ENCODE measurements at places on chromosomes 12 and 14.

DNA sequence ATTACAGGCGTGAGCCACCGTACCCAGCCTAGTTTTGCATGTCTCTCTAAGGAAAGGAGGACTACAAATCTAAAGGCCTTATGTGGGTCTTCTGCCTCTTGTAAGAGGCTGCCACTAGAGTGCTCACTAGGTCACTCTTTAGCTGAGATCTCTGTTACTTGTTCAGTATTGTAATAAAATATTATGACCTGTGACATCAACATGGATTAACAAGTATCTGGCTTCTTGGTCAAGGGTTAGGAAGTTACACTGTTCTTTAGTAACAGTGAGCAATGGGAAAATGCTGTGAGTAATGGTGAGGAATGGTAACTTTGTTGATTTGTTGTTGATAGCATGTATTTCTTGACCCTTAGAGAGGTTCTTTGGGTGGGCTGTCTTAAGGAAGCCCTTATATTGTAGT, 50.5 kb downstream of the ERC1 start:
- DNase-seq, result no peak

DNA sequence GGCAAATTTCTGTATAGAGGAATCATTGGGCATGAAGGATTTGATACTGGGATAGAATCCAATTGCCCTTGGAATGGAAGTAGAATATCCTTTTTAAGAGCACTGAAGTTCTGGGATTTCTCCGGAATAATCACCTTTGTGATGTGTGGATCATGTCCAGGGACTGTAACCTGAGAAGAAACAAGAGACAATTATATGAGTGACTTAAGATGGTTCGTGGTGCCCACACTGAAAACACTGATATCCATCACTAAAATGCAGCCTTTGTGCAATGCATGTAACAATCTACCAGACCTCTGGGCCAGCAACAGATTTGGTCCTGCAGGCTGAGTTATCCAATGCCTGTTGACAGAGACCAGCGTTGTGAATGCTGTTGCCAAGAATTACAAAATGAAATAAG, 48.5 kb downstream of the MDM2 start:
- no peak for DNase-seq

- no peak for DNase-seq
Observed at GRCh38 chr14:99248761-99249171, 23.2 kb downstream of the BCL11B start.

- no peak for DNase-seq
Observed at GRCh38 chr12:29880987-29881386, 97.2 kb upstream of the TMTC1 start.

- no peak for DNase-seq
Observed at GRCh38 chr14:57863471-57863870, 2.4 kb downstream of the SLC35F4 start.

GRCh38 chr14:81172881-81173280, 47.9 kb downstream of the GTF2A1 start:
- no peak for DNase-seq

- DNase-seq, result no peak
Observed at GRCh38 chr12:22539055-22539454, 5.3 kb downstream of the C2CD5 start.

DNA sequence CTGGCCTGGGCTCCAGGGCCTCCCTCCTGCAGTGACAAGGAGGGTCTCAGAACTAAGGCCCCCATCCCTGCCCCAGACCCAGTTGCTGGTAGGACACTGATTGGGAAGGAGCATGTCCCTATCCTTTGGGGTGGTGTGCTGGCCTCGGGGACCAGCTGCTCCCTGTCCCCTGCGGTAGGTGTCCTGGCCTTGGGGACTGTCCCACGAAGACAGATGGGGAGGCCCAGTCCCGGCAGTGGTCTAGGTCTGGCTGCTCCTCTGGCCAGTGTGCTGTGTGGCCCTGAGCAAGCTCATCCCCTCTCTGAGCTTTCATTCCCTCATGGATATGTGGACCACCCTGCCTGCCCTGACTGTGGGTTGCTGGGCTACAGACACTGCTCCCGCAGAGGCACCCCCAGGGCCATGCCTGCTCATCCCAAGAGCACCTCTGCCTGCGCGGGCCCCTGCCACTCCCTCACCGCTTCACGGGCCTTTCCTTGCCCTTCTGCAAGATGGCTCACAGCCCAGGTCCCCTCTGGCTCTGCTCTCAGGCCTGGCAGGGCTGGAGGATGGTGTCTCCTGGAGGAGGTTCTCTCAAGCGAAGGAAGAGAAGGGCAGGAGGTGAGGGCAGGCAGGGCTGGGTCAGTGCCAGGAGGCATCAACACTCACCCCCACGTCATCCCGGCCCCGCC, 12.5 kb downstream of the AHNAK2 start:
- DNase-seq, result no peak

Measured in stimulated activated CD8-positive, alpha-beta memory T cell treated with anti-CD3 and anti-CD28 coated beads, Interleukin-7, amount 100 ng/mL, for 1 hour (primary cell).